Hepatocyte (in vitro differentiated cells): ENCODE measurements at places on chromosomes 13 and 19. TPM values are rescaled to one million over a fixed set of nuclear protein-coding genes. Genes with fewer than 3 reads are reported as not detected.

DNA sequence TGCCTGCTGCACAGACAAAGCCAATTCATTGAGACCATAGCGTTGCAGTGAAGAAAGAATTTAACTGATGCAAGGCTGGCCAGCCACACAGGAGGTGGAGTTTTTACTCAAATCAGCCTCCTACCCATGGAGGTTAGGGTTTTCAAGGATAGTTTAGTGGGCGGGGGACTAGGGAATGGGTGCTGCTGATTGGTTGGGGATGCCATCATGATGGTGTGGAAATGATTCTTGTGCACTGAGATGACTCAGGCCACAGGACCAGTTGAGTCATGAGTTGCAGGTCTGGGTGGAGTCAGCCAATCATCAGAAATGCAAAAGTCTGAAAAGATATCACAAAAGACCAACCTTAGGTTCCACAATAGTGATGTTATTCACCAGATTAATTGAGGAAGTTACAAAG is 359.6 kb downstream of the FOXO1 start:
- no peak for DNase-seq

- DNase-seq, result no peak
Measured at GRCh38 chr13:44267980-44268379, 105.6 kb upstream of the SERP2 start.

DNA sequence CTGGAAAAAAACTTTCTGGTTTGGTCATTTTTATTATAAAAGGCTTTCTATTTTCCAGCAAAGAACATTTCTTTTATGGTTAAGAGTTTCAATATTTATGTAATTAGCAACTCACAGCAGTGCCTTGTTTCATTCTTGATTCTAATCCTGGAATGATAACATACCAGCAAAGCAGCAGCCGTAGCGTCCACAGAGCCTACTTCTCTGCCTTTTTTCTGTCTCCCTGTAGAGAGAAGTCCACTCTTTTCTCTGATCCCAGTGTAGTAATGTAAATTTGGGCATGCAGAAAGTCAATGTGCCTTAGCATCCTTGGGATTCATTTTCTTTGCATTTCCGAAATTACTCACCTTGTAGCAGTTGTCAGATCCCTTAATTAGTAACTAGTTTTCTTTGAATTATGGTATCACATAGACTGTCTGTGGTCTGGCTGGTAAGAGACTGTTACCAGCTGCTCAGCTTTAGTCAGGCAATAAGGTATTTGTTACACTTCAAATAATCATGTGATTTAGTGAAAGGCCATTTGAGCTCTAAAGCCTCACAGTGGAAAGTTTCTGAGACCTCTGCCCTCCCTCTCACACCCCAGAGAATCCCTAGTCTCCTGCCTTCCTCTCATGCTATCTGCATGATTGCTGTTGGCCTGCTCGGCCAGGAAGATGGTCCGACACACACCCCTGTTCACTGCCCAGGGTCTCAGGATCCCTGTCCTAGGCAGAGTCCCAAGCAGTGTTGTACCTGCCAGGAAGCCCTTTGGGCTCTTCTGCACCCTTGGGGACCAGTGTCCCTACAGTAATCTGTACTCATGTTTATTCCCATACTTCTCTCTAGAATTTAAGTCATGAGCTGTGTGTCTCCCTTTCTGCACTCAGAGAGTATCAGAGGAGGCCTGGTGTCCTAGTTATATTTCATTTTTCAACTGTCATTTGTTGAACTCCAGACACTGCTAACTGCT is 86.3 kb downstream of the LRCH1 start:
- DNase-seq, result peak; percentile 8

GRCh38 chr13:31521435-31521834 is 217.9 kb upstream of the RXFP2 start:
- no peak for DNase-seq

ZNF382 gene
- total RNA-seq, result 6.2 and 10.3 TPM in 2 replicates

POU2F2 gene
- total RNA-seq, result 0.16 TPM in 1 of 2 replicates, not detected in the other

GRCh38 chr13:99974939-99975561 is 3.5 kb upstream of the ZIC5 start:
- DNase-seq, result no peak

DNA sequence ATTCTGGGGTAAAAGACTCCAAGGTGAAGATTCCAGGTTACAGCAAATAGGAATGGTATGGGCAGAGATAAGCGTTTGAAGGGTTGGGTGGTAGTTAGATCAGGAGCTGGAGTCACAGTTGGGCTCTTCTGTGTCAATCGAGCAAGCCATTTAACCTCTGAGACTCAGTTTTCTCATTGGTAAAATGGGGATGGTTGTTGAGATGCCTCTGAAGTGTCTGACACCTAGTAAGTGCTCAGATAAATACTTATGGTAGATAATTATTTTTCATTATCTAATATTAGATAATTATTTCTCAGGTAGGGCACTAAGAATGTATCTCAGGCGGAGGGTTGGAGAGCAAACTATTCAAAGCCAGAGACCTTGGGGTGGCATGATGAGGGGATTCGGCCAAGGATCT is 7.8 kb downstream of the LTBP4 start:
- DNase-seq, result no peak

DNA sequence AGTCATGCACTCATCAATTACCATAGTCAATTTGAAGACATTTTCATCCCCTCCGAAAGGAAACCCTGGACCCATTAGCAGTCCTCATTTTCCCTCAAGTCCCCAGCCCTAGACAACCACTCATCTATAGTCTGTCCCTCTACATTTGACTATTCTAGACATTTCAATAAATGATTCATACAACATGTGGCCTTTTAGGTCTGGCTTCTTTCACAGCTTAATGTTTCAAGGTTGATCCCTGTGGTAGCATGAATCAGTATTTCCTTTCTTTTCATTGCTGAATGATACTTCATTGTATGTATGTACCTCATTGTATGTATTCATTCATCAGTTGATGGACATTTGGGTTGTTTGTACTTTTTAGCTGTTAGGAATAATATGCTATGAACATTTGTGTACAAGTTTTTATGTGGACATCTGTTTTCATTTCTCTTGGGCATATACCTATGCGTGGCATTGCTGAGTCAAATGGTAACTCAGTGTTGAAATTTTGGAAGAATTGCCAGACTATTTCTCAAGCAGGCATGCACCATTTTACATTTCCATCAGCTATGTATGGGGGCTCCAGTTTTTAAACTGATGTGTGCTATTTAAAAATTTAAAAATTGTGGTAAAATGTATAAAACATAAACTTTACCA is 18.4 kb downstream of the SPATA13 start:
- no peak for DNase-seq

TMEM59L gene
- total RNA-seq, result 0.40 and 1.5 TPM in 2 replicates

PLPP2 gene
- total RNA-seq, result 9.9 TPM in 2 replicates

GRCh38 chr13:72754111-72754510 is 26.4 kb downstream of the BORA start:
- DNase-seq, result no peak

DNA sequence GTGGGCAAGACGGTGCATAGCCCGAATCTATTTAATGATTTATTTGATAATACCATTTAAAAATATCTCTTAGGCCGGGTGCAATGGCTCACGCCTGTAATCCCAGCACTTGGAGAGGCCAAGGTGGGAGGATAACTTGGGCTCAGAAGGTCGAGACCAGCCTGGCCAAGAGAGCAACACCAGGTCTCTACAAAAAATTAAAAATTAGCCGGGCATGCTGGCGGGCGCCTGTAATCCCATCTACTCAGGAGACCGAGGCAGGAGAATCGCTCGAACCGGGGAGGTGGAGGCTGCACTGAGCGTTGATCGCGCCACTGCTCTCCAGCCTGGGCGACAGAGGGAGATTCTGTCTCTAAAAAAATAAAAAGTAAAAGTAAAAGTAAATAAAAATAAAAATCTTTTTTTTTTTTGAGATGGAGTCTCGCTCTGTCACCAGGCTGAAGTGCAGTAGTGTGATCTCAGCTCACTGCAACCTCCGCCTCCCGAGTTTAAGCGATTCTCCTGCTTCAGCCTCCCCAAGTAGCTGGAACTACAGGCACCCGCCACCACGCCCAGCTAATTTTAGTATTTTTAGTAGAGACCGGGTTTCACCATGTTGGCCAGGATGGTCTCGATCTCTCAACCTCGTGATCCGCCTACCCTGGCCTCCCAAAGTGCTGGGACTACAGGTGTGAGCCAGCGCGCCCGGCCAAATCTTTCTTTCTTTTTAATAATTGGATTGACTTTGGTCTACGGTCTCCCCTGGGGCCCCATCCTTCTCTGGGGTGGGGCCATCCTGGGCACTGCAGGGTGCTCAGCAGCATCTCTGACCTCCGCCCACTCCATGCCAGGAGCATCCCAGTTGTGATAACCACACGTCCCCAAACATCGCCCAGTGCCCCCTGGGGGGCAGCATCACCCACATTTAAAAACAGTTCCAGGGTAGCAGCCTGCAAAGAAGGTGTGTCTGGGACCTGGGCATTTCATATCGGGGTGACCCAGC is 90.7 kb downstream of the GNG7 start:
- DNase-seq, result no peak

- DNase-seq, result no peak
Measured at GRCh38 chr13:28492569-28493367, 2.2 kb downstream of the FLT1 start.

DNA sequence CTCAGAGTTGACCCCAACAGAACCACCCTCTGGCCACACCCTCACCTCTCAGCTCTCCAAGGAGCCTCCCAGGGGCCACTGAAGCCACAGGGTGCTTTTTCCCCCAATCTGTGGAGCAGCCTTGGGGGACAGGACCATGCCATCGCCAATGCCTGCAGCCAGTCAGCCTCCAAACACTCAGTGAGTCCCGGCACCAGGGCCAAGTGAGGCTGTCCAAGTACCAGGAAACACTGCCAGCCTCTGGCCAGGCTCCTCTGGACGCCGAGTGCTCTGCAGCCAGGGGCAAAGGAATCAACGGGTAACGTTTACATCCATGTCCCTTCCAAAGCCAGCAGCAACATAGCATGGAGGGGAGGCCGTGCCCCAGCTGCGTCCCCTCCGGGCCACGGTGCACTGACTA is 9.5 kb upstream of the COMP start:
- DNase-seq, result no peak

DNA sequence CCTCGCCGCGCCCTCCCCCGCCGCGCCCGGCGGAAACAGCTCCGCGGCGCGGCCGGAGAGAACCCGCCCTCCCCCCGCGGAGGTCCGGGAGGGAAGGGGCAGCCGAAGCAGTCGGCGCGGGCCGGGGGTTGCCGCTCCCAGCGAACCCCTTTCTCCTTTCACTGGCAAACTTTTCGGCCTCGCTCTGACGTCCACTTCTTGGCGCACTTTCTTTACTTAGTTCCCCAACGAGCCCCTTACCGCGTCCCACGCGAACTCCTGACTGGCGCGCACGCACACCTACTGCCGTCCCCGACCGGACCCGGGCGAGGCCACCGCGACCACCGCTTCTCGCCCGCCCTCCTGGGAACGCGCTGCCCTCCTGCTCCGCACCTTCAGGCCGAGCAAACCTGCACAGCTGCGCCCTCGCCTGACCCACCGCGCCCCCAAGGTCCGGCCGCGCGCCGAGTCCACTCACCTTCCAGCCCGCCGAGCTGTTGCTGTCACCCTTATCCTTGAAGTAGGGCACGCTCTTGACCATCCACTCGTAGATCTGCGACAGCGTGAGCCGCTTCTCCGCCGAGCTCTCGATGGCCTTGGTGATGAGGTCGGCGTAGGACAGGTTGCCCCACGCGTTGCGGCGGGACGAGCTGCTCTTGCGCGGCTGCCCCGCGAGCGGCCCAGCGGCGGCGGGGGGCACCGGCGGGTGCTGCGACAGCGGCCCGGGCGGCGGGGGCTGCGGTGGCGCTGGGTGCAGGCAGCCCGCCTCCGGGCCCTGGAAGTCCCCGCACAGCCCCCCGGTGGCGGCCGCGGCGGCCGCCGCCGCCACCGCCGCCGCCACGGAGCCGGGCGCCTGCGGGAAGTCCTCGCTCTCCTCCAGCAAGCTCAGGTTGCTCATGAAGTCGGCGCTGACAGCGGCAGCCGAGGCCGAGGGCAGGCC is 1.1 kb downstream of the FOXO1 start:
- DNase-seq, result peak; percentile 57

C2CD4C gene
- 1.9 and 3.4 TPM in 2 replicates for total RNA-seq

GRCh38 chr13:22979952-22980351 is 200.8 kb upstream of the SGCG start:
- DNase-seq, result no peak
